ENCODE measurements at places on chromosomes 16 and 17.
A peak's percentile ranks its signal among the peaks of the same experiment; 100 is the strongest.

DNA sequence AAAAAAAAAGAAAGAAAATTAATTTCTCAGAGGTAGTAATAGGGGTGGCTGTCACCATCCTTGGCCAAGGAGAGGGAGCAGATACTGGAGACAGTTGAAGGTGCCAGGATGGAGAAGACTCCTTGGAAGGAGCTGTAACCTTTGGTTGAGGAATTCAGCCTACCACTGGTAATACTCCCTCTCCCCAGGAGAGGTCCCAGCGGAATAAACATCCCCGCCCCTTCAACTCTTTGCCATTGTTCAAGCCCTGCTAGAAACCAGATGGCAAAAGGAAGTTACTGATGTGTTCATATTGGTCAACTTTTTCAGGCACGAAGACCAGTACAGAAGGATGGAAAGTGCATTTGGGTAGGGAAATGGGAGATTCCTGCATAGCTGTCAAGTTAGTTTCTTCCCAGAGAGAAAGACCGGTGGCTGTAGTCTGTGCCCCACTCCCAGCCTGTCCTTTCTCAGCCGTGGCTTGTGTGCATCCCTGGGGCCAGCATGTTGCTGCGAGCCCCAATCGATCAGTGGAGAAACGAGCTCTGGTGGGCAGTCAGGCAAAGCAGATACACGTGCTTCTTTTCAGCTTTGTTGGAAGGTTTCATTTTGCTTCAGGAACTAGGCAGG lies 612.1 kb downstream of the MAF start:
- DNase-seq, result no peak

DNA sequence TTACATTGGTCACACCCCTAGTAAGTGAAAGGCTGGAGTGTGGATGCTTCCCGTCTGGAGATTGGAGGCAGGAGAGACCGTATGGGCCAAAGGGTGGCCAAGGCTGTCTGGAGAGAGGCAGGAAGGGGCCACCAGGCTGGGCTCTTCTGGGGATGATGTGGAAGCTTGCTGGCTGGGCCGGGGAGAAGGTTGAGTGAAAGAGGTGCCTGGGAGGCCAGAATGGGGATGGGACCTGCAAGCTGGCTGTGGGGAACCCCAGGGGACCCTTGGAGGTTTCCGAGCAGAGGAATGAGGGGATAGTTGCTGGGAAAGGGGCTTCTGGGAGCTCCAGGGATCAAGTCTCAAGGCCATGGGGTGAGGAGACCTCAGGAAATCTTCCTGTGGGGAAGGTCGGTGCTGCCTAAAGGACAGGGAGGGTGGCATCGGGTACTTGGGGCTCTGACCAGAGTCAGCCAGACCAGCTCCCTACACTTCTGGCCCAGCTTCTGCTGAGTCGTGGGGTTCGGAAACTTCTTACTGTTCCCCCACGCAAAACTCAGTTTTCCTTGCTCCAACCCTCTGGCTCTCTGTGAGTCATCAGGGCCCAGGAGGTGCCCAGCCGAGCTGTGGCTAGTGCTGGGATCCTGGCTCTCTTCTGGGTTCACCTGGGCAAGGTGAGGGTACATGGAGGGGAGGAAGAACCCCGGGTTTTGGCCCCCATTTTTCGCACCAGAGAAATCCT lies 3.1 kb downstream of the MRC2 start:
- DNase-seq, result no peak

GRCh38 chr17:19718613-19719354 lies 2.4 kb upstream of the SLC47A2 start:
- no peak for DNase-seq

DNA sequence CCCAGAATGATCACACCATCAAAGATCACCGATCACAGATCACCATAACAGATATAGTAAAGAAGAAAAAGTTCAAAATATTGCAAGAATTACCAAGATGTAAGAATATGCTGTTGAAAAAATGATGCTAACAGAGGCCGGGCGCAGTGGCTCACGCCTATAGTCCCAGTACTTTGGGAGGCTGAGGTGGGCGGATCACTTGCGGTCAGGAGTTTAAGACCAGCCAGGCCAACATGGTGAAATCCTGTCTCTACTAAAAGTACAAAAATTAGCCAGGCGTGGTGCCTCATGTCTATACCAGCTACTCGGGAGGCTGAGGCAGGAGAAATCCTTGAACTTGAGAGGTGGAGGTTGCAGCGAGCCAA lies 53.2 kb downstream of the CPPED1 start:
- DNase-seq, result peak; percentile 4

DNA sequence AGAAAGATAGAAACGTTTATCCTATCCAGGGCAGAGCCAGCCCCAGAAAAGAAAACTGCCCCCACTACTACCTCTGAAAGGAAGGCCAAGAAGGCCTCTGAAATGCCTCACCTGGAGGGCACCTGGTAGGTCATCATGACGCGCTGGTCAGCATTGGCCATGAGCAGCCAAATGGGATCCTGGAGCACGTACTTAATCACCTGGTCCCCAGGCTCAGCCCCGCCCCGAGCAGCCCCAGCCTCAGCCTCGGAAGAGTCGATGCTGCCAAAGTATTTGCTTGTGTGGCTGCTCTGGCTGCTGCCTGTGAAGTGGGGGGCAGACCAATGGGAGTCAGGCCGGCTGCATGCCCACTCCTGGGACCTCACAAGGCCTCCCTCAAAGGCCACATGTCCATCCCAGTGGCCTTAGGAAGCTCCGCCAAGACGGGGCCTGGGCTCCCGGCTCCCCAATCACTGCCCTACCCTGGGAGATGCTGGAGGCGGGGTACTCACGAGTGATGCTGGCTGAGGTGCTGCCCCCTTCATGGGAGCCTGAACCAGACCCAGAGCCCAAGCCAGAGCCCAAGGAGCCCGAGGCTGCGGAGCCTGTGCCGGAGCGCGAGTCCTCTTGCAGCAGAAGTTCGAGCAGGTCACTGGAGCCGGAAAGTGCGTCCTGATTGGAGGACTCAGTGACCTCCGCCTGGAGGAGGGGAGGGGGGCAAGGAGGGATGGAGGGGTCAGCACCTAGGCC lies 9.9 kb downstream of the PER1 start:
- DNase-seq, result no peak

GRCh38 chr17:7133424-7133823 lies 18.8 kb upstream of the ASGR2 start:
- peak; percentile 24 for DNase-seq

- DNase-seq, result no peak
Measured at GRCh38 chr16:78310990-78311561, 211.6 kb downstream of the WWOX start.

DNA sequence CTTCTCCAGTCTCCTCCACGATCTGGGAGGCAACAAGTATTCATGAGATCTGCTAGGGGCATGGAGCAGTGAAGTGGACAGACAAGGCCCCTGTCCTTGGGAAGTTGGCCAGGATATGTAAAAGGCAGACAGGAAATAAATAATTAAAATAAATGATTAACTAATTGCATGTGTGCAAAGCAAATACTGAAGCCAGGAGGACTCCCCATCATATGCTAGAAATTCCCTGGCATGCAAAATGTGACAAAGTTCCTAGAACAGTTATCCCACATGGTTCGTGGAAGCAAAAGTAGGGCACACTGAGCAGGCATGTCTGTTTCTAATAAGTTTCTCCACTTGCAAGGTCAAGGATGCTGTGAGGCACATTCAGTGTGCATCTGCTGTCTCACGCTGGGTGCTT lies 86.8 kb downstream of the CDYL2 start:
- no peak for DNase-seq

GRCh38 chr16:74611721-74612120 lies 4.8 kb upstream of the GLG1 start:
- DNase-seq, result no peak

- DNase-seq, result no peak
Measured at GRCh38 chr16:51053775-51054174, 97.3 kb downstream of the SALL1 start.

DNA sequence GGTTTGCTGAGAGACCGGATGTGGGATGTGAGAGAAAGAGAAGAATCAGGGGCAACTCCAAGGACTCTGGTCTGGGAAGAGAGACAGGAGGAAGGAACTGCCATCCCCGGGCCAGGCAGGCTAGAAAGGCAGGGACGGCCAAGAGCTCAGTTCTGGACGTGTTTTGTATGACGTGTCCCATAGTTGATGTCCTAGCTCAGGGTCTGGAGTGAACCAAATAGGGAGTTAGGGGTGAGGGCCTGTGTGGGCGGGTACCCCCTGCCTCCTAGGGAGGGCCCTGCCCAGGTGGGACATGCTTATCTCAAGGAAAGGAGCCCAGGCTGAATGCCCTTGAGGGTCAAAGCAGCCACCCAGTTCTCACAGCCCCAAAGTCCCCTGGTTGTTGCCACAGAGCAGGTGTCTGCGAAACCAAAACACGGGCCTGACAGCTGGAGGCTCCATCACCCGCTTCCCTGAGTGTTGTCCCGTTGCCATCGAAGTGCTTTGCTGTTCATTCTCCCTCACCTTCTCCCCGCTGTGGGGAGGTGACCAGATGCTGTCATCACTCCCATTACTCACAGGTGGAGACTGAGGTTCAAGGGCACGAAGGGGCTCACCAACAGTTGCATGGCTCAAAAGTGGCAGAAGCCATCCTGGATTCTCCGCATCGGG lies 7.5 kb downstream of the ABCC3 start:
- DNase-seq, result no peak

DNA sequence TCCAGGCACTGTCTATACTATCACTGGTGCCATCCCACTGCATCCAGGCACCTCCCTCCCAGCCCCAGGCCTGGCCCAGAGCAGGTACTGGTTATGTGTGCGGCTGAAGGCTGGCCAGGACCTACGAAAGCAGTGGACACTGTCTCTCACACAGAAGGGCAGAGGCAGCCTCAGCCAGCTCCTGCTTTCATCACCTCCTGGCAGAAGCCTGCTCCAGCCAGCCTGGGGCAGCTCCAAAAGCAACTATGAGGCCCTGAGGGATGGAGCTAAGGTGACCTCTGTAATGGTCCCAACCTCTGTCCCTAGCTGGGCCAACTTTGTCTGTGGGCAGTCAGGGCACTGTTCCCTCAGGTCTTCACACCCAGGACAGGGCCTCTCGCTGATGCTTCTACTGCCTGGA lies 18.8 kb downstream of the HSD11B2 start:
- DNase-seq, result no peak
